ENCODE measurements at places on chromosomes 1 and 21.

- DNase-seq, result no peak
These were observed at the start of gene SELENON for GRCh38 chr1:25799935-25800702. SELENON (plus strand) TSS chr1:25800193; CDS start chr1:25800231, 38 bp downstream.

DNA sequence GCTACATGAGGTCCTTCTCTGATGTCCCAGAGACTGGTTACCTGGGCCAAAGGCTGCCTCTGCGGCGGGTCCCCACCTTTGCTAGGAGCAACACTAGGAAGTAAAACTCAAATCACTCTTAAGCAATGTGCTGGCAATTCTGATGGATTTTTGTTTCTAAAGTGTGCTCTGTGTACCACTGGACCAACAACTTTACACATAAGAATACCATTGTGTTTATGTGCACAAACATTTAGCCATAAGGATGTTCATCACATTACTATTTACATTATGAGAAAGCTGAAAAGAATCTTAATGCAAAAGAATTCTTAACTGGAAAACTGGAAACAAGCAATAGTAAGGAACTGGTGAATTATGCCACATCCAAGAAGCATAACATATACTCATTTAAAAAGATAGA, 38.6 kb downstream of the SSBP3 start:
- DNase-seq, result no peak

- no peak for DNase-seq
These were observed 227.5 kb downstream of the HMCN1 start for GRCh38 chr1:185961664-185962063.

GRCh38 chr1:112666946-112667345, 7.5 kb upstream of the MOV10 start:
- DNase-seq, result no peak

- DNase-seq, result no peak
These were observed 157.9 kb downstream of the CASZ1 start for GRCh38 chr1:10638559-10639005.

DNA sequence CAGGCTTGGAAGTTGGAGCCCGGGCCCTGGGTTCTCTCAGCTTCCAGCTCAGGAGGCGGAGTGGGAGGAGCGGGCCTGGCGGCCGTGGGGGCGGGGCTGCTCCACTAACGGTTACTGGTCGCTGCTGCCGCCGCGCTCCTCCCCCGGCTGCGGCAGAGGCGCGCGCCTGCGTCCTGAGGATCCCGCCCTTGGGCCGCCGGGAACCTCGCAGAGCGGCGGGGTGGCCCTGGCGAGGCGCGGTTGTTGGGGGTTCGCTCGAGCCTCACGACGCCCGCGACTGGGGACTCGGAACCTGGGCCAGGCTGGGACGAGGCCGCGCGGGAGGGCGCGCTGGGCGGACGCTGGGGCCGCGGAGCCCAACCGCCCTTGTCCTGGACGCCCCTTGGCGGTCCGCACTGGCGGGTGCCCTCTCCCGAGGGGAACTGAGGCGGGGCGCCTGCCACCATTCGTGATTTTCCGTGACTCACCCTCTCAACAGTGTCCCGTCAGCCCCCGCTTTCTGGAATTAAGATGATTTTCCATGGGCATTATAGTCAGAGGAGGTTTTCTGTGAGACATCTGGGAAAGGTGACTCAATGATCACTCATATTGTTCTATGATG, 34.1 kb downstream of the OR2G3 start:
- peak; percentile 23 for DNase-seq

GRCh38 chr1:11736746-11737639, 1.1 kb downstream of the AGTRAP start:
- no peak for DNase-seq

- no peak for DNase-seq
These were observed 1.3 kb downstream of the KAZN start for GRCh38 chr1:14599800-14600199.

DNA sequence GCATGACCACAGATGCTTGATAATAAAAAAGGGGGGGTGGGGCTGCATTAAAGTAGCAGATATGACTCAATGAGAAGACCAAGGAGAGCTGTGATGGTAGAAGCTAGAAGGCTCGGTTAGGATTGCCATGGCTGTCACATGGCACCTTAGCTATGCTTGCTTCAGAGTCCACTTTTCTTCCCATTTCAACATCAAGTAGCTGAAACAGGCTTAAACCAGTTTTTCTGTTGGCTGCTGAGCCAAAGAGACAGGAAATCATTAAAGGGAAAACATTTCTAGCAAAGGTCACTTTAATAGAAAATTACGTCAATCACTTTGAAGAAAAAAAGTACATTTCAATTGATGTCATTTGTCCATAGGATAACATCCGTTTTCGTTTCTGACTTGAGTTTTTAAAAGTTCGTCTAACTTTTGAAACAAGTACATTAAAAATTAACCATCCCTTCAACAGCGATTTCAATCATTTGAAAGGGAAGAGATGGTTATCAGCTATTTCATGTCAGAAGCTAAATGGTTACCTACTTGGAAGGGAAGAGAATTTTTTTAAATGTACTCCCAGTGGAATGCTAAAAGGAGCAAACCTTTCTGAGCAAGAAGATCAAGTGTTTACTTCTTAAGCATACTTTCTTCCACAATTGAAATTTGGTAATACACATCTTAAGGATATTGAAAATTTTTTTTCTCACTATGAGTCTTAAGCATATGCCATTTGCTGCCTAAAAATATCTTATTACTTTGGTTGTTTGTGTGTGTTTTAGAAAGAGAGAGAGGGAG, 488.1 kb upstream of the PRMT6 start:
- no peak for DNase-seq

DNA sequence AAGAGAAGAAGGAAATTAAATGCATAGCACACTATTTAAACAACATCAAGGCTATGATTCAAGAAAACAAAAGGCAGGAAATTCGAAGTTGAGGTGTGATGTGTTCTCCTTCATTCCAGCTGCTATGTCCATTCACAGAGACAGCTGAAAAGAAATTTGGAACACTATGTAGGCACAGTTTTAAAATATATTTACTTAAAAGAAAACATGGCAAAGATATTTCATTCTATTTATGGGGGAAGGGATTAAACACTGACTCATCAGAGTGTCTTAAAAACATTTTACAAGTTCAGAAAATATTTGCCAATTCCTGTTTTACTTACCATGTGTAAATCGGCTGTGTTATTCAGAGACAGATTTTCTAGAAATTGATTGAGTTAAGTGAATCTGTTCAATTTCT, 39.4 kb upstream of the NGF start:
- no peak for DNase-seq

GRCh38 chr1:82162486-82163420, 362.0 kb downstream of the ADGRL2 start:
- no peak for DNase-seq
